Left colon (tissue), 2 donors: ENCODE measurements at places on chromosomes 13 and 19. TPM values are rescaled to one million over a fixed set of nuclear protein-coding genes. Genes with fewer than 3 reads are reported as not detected.

ALDH16A1 gene
- total RNA-seq: 24.9 TPM

IL11 gene
- 0.46 TPM for total RNA-seq

FARP1 gene
- 38.8 TPM for total RNA-seq

GPR12 gene
- total RNA-seq: 0.12 TPM

SPART gene
- total RNA-seq: 14.0 TPM

RFPL4A gene
- total RNA-seq: not detected

ZNF66 gene
- 5.9 TPM for total RNA-seq

SLC25A23 gene
- 126 TPM for total RNA-seq
